Stimulated activated CD8-positive, alpha-beta memory T cell treated with anti-CD3 and anti-CD28 coated beads, Interleukin-7, amount 100 ng/mL, for 1 hour (primary cell): ENCODE measurements at places on chromosomes 4 and X.

GRCh38 chr4:147899512-147899911, 167.6 kb downstream of the ARHGAP10 start:
- no peak for DNase-seq

DNA sequence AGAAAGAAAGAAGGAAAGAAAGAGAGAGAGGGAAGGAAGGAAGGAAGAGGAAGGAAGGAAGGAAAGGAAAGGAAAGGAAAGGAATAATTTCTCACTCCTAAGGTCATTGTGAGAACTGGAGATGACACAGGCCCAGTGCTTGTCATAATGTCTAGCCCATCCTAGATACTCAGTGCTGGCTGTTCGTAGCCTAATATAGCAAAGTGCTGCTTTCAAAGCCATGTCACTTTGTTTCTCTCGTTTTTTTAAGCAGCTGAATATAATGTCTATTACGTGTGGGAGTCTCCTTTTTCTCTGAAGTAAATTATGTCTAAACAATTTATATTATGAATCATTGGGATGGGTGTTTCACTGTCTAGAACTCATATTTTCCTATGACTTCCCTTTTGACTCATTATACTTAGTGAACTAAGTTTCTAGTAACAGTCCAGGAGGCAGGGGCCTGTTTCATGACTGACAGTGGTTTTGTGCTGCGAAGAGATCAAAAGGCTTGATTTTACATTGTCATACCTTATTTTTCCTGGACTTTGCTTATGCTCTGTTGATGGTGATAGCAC, 327.0 kb upstream of the ZFP42 start:
- no peak for DNase-seq

DNA sequence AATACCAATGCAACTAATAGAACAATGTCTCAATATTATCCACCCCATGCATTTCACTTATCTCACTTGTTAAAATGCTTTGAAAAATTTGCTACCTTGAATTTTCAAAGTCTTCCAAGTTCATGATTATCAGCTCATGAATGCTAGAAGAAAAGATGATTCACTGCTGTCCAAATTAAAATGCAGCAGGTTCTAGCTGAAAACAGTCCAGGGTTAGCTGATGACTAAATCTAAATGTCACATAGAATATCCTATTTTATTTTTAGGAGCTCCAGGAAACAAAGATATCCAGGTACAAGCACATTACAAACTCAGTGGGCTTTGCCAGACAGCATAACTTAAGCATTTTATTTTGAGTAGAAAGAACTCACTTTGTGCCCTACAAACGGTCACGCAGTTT, 38.0 kb upstream of the SPARCL1 start:
- no peak for DNase-seq

GRCh38 chrX:55818673-55819375, 101.3 kb downstream of the RRAGB start:
- DNase-seq, result no peak

- DNase-seq, result no peak
These were observed 63.4 kb downstream of the NFKB1 start for GRCh38 chr4:102564399-102565059.

DNA sequence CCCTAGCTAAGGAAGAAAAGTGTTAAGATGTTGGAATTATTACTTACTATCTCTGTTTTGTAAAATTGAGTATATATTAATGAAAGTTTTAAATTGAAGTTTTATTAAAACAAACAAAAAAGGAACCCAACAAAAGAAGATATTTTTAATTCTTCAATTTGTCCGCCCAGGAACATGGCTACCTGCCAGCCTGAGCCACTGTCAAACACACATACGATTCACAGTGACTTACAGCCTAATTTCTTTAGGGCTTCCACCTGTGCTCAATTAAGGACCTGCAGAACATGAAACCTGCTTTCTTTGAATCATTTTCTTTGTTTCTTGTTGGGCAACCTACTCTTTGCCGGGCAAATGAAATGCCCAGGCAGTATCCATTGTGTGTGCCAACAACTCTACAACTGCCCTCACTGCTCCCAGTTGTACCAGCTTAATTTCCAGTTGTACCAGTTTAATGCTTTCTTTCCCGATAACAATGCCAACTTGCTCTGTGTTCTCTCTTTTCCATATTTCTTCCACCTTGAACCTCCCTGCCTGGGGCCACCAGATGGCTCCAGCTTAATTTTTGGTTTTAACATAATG, 181.7 kb downstream of the GBA3 start:
- no peak for DNase-seq

- DNase-seq, result no peak
These were observed 422.3 kb downstream of the STPG2 start for GRCh38 chr4:97720869-97721432.

DNA sequence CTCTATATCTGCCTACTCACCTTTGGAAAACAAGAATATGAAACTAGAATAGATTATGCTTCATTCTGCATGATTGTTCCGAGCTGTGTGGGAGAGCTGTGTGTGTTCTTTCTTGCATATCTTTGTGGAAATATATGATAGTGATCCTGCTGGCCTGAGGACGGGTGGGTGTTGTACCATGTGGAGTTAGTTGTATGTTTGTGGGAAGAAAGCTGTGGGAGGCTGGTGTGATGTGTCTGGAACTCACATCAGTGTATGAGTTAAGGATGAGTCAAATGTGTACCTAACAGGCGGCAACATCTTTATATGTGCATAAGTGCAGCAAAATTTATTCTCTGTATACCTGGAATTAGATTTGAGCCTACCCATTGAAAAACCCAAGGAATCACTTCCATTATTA, 208.1 kb upstream of the ADGRL3 start:
- DNase-seq, result no peak

DNA sequence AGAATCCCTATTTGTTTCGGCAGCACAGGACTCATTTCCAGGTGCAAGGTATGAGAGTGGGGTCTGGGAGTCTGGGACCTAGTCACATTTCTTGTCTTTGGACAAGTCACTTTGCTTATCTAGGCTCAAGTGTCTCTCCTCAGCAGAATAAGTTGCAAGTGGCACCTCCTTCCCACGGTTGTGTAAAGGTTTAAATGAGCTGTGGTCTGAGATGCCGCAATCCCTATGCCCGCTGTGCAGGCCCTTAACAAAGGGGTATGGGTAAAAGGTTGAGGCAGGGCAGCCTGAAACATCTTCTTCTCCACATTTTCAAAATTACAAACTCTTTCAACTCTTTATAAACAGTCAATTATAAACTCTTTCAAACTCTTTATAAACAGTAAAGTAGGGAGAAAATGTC, 93.7 kb downstream of the RTL5 start:
- DNase-seq, result no peak

- DNase-seq, result no peak
These were observed 145.3 kb upstream of the STX18 start for GRCh38 chr4:4687100-4687499.

DNA sequence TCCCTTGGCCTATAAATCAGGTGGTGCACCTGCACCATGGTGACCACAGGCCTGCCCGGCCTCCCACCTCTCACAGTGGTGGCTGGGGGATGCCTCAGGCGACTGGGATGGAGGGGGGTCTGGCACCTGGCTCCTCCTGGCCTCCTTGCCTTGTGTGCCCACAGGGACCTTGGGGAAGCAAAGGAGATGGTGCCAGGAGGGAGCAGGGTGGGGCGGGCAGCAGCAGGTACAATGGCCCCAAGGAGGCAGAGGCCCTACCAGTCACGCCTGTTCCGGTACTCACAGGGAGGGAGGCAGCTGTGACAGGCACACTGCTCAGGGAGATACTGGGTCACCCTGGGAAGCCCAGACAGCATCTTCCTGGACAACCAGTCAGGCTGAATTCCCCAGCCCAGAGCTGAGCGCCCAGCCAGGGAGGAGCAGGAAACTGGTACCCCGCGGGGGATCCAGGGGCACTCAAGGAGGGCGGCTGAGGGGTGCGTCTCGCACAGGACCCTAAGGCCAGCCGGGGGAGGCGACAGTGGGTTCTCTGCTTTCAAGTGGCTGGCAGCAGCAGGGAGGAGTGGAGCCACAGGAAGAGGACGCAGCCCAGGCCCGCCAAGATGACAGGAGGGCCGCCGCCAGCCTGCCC, 1.2 kb upstream of the TREX2 start:
- no peak for DNase-seq
